Activated CD4-positive, alpha-beta memory T cell treated with anti-CD3 and anti-CD28 coated beads for 36 hours (primary cell): ENCODE measurements at places on chromosomes 1 and 21.

DNA sequence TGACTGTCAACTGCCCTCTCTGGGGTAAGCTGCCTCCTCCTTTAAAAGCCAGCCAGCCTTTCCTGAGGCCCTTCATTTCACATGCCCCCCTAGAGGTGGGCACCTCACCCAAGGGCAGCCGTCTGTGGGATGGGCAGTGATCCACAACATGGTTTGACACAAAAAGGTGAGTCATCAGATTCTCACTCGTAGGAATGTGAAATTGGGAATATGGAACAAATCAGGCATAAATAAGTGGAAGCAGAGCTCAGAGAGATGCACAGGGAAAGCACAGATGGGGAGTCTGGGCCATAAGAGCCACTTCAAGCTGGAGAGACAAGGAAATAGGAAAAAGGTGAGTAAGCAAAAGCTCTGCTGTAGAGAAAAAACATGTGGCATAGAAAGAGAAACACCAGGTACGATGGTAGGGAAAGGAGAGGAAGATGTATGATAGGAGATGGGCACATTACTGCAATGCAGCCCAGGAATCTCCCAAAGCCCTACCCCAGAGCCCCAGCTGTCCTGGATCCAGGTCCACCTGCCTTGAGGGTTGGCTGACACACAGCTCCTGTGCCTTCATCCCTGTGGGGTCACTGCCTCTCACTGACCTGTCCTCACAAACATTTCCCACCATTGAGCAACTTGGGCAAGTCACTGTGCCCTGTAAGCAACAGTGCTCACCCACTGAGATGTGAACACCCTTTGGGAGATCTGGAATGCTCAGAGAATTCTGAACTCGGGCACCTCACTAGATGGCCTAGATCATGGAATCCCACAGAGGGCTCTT lies 86.6 kb downstream of the ASTN1 start:
- no peak for DNase-seq

GRCh38 chr21:29826386-29826785 lies 113.4 kb downstream of the GRIK1 start:
- no peak for DNase-seq

DNA sequence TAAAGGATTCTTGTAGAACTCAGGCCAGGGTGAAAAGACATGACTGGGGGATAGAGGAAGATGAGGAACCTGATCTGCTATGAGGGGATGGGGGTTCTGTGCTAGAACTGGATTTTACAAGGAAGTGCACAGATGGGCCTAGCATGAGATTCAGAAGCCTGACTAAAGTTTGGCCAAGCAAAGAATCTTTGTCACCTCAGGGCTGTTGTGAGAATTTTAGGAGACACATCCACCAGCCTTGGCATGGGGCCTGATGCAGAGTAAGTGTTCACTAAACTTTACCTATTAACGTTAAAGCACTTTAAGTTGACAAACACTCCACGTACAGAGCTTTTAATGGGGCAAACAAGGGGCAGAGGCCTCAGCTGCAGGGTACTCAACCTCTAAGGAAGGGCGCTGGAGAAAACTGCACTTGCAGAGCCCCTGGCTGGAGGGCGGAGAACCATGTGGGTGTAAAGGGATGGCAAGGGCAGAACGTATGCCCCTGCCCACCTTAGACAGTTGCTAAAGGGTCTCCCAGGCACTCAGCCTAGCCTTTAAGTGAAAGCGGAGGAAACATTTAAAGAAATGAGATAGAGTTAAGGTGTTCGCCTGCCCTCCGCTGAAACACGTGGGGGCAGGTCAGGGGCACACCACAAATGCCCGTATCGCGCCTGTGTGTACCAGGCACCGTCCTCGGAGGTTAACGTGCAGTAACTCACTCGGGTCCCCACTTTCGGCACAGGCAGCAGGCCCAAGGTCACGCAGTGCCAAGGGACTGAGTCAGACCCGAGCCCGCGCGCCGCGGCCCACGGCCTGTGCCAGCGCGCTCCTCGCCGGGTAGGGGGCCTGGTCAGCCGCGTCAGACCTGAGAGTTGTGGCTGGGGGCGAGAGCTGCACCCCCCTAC lies 990 bp upstream of the MRPS6 start:
- peak; percentile 49 for DNase-seq

- no peak for DNase-seq
Observed at GRCh38 chr1:56837244-56837939, 17.2 kb upstream of the C8A start.

GRCh38 chr1:200154069-200154767 lies 126.7 kb downstream of the NR5A2 start:
- peak; percentile 70 for DNase-seq

GRCh38 chr1:199040076-199040905 lies 401.5 kb downstream of the PTPRC start:
- no peak for DNase-seq

DNA sequence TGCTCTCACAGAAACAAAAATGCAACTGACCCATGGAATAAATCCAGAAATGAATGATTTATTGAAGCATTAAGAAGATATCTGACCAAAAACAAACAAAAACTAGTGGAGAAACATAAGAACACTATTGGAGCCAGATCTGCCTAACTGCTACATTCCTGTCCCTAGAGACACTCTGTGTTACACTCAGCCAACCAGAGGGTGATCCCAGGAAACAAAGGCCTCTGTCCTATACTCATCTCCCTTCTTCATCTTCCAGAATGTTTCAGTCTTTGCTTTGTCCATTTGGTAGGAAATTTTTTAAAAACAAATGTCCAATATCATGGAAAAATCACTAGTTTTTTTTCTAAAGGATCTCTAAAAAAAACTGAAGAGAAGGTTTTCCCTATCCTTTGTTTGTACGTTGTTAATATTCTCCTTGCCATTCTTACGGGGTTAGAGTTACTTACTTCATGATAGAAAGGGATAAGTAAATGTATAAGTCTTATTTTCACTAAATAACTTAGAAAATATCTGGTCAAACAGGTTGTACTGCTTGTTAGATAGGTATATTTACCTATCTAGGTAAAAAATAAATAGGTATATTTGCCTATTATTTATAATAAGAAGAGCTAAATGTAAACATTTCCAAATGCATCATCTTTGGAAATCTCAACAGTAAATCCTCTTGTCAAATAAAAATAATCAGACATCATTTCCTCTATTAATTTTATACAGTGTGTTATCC lies 59.1 kb downstream of the NME7 start:
- DNase-seq: no peak

DNA sequence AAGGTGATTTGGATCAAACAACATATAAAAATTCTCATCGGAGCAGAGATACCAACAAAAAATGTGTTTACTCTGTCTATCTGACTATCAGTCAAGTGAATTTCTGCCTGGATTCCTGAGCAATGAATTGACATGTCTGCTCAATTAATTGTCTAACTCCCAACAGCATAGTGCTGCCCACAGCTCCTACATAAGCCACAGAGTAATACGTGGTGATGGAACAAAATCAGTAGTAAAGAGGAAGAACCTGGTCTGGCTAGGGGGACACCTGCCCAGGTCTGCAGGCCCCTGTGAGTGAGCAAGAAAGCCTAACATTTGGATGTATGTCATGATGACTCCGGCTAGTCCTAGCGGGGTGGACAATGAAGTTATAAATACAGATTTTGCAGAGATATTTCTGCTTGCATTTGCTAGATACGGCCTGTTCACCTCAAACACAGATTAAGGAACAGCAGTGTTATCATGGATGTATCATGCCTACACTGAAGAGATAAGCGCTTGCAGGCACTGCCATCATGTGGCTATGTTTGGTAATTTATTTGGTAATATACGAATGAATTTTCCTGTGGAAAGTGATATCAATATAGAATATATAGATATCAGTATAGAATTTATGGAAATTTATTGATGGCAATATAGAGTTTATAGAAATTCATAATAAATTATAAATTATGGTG lies 69.6 kb upstream of the LRRC8B start:
- peak; percentile 71 for DNase-seq

DNA sequence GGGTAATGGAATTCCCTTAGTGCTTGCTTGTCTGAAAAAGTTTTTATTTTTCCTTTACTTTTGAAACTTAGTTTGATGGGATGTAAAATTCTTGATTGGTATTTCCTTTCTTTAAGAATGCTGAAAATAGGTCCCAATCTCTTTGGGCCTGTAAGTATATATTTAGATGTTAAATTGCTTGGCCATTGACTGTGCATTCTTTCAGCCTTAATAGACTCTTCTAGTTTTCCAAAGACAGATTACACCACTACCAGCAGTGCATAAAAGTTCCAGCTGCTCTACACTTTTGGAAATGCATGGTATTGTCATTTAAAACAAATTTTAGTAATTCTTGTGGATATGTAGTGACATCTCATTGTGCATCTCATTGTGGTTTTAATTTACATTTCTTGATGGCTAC lies 464.8 kb upstream of the USP24 start:
- DNase-seq: no peak
